Activated effector memory CD4-positive, alpha-beta T cell treated with anti-CD3 and anti-CD28 coated beads, Interleukin-2, amount 50 U/mL, for 16 hours (primary cell): ENCODE measurements at places on chromosomes 2 and 18.

- DNase-seq = peak; percentile 78
Observed at GRCh38 chr2:290090-290722, 2.3 kb upstream of the ALKAL2 start.

DNA sequence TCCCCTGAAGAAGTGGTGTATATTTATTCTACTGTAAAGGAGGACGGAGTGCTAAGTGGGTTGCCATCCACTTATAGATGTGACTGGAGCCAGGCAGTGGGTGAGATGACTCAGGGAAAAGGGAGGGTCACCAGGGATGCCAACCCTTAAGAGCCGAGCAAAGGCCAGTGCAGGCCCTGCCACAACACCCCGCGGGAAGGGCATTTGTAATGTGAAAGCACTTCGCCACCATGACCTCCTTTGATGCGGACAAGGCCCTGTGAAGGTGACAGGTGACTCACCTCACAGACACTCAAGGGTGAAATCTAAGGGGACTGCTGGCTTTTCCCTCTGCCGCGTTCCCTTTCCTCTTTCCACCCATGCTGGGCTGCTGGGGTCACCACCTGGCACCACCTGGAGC lies 50.2 kb upstream of the MRPL33 start:
- DNase-seq = peak; percentile 63

DNA sequence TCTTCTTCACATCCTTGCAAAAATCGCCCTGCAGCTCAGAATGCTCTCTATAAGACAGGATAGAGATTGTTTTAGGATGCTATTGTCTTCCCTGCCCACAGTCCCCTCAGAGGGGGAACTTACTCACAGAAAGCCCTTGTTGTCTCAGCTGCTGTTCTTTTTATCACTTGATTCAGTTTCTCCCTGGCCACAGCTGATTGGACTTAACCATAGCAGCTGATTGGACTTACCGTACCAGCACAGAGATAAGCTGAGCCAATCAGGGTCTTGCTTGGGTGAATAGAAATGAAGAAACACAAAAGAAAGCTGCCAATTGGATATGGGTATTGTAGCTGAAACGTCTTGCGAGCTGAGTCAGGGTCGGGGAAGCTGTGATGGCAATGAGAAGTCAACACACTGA lies 194.2 kb upstream of the MEX3C start:
- no peak for DNase-seq

DNA sequence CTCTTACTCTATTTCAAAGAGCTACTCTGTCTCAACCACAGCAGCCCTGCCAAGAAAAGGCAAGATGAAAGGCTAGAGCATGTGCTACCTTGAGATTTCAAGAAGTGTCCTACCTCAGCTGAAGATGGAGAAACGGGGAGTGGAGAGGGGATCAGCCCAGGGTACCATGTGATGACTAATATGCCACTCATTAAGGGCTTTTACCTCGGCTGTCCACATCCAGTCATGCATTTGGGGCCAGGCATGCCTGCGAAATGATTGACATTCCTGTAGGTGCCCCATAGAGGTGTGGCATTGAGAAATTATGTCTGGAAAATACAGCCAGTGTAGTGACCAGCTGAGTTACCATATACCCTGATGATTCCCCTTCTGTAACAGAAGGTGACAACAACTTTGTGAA lies 96.1 kb downstream of the NRP2 start:
- no peak for DNase-seq

GRCh38 chr2:222280795-222281194 lies 18.0 kb downstream of the PAX3 start:
- no peak for DNase-seq

GRCh38 chr2:86026744-86027065 lies 79.0 kb downstream of the POLR1A start:
- DNase-seq = no peak

DNA sequence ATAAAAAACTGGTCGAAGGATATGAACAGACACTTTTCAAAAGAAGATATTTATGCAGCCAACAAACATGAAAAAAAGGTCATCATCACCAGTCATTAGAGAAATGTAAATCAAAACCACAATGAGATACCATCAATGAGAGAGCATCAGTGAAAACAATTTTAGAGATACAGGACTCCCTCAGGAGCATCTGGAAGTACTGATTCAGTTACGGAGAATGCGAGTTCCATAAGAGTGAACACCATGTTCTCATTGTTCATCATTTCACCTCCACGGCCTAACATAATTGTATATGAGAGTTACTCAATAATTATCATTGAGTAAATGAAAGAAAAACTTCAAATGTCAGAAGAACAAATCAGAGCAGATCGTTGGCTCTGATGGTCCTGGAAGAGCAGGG lies 140.9 kb upstream of the TANK start:
- DNase-seq = no peak

GRCh38 chr2:1601471-1602277 lies 142.6 kb downstream of the PXDN start:
- peak; percentile 49 for DNase-seq

DNA sequence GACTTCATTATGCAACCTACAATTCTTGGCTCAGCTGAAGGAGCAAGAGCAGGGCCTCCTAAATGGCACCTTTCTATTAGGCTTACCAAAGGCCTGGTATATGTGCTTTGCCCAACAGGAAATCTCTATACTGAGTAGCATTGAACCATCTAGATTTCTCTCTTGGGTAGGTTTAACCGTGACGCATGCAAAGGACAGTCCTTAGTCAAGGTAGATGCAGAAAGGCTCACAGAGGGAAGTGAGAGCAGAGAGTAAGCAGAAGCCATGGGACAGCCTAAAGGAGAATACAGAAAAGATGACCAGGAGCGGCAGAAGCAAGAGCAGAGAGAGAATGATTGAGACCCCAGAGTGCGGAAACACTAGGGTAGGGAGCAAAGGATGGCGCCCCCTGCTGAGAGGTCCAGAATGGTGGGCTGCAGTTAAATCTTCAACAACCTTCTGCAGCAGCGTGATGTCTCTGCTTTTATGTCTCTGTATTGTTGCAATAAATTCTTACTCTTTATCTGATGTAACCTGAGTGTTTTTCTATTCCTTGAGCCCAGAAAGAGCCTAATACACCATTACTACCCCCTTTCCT lies 4.7 kb upstream of the OSBPL1A start:
- DNase-seq = no peak

- no peak for DNase-seq
Observed at GRCh38 chr2:74856004-74856578, 22.2 kb downstream of the HK2 start.

GRCh38 chr18:24126155-24126961 lies 12.5 kb upstream of the CABYR start:
- DNase-seq = no peak

DNA sequence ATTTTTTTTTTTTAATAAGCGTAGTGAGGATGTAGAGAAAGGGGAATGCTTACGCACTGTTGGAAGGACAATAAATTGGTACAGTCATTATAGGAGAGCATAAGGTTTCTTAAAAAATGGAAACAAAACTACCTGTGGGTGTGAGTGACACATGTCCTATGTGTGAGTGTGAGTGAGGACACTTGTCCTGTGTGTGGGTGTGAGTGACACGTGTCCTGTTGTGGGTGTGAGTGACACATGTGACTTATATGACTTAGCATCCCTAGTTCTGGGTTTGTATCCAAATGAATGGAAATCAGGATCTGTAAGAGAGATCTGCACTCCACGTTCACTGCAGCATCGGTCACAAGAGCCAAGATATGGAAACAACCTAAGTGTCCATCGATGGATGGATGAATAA lies 91.8 kb downstream of the CBLN2 start:
- no peak for DNase-seq

DNA sequence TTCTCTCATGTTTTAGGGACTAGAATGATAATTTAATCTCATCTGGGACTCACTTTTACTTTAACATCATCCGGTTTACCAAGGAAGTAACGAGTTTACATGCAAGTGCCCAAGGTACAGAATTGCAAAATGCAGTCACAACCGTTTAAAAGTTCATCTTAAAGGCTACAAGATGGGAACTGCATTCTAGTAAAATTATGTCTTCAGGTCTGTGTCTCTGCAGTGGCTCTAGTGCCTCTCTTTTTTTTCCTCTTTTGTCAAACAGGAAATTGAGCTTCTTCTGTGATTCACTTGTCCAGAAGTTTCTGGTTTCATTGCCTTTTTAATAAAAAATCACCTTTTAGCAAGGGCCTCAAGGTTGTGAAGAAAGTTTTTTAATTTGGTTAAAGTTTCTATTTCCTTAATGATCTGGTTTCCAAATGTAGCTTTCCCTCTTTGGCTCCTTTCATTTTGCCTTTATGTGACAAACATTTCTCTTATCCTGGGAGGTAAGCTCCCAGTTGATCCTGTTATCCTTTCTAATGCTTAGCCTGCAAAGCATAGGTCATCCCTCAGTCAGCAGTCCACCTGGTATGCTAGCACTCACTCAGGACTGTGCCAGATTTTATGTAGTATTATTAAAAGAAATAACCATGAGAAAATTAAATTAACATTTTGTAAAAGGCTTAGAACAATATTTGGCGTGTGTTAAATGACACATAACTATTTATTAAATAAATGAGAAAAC lies 2.4 kb downstream of the GLS start:
- no peak for DNase-seq

GRCh38 chr18:79402977-79403722 lies 7.4 kb downstream of the NFATC1 start:
- DNase-seq = peak; percentile 75

DNA sequence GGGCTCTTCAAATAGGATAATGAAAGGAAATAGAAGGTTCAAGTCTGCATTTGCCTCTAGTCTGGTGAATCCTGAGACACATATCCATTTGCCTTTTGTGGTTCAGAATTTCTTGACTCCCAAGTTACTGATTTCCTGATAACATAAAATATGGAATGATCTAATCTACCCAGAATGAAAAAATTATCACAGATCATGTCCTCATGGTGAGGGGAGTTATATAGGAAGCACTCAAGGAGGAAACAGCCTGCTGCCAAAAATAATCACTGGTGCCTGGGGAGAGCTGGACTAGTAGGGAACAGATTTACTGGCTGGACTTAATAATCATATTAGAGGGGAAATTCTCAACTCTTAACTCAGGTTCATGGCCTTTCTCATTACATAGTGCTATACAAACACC lies 95.5 kb upstream of the STK17B start:
- no peak for DNase-seq

DNA sequence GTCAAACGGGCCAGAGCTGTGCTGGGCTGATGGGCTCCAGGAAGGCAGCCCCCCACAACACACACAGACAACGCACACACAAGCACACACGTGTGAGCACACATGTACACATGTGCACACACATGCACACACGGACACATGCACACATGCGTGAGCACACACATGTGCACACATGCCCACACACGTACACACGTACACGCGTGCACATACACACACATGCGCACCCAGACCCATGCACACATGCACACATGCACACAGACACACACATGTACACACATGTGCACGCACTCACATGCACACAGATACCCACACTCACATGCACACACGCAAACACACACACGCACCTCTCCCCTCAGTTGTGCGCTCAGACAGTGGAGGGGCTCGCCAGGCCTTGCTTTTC lies 31.2 kb upstream of the HPCAL1 start:
- peak; percentile 50 for DNase-seq

DNA sequence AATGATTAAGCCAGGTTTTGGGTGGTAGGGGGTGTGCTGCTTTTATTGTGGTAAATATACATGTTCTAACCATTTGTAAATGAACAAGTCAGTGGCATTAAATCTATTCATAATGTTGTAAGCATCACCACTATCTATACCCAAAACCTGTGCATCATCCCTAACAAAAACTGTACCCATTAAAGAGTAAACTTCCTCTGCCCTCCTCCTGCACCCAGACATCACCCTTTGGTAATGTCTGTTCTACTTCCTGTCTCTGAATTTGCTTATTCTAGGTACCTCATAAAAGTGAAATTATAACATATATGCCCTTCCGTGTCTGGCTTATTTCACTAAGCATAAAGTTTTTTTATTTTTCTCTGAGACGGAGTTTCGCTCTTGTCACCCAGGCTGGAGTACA lies 14.1 kb downstream of the RIF1 start:
- DNase-seq = no peak

DNA sequence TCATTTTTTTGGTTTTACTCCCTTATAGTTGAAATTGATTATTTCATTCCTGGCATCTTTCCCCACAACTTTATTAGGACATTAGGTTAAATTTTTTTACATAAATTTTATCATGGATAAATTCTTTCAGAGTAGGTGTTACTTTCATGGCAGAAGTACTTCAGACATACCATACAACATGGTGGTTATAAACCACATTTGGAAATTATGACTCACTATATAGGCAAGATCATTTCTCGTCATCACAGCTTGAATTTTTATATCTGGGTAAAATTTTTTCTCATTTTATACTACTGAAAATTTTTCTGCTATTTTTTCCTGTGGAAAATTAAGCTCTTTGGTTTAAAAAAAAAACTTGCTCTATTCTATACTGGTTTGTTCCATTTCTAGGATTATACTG lies 111.9 kb upstream of the COL5A2 start:
- DNase-seq = no peak

GRCh38 chr2:169739351-169739750 lies 5.7 kb downstream of the KLHL23 start:
- no peak for DNase-seq

DNA sequence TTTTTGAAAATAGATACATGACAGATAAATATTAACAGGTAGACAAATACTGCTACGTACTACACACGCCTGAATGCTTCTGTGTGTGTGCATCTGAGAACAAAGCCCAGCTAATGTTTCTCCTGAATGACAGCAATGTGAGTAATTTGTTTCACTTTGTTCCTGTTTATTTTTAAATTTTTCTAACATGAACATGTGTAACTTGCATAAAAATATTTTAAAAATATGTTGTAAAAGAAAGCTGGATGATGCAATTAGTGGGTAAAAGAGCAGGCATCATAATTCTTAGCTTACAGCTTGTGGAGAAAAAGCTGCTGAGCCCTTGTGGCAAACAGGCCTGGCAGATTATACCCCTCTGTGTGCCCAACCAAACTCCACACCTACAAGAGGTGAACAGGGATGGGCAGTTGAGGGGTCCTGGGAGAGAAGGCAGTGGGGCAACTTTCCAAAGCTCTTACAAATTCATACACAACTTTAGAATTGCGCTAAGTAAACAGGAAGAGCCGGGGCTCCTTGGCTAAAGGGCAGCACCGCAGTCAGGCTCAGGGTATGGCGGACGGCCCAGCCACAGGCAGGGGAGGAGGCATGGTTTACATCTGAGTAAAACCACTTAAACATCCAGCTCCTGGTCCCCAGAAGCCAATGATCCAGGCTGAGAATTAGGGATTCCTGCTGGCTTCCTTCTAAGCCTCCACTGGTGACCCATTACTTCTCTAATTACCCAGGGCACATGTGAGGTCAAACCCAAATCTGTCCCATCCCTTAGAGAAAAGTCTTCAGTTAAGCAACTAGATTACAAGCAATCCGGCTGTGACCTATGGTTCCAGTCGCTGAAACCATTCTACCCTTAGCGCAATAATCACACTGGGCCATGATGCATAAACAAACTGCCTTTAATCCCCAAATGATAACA lies 14.0 kb downstream of the PXDN start:
- DNase-seq = no peak

DNA sequence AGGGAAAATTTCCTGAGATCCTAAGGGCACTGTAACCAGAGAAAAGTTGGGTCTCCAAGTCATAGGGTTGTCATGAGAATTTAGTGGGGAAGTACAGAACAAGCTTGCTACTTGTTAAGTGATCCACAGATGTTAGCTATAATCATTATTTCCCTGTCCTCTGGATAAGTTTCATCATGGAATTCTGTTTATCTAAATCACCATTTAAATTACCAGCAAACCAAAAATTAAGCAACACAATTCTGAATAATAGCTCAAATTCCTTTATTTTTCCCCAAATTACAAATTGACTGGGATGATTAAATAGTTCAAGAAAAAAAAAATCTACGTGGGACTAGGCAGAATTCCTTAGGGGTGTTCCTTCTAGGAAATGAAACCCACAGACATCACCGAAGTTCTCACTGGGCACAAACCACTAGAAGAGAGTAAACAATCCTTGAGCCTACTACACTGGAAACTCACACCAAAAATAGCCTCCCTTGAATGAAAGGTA lies 159.5 kb downstream of the COL6A3 start:
- DNase-seq = no peak
